ENCODE measurements at places on chromosomes 6 and 20.

DNA sequence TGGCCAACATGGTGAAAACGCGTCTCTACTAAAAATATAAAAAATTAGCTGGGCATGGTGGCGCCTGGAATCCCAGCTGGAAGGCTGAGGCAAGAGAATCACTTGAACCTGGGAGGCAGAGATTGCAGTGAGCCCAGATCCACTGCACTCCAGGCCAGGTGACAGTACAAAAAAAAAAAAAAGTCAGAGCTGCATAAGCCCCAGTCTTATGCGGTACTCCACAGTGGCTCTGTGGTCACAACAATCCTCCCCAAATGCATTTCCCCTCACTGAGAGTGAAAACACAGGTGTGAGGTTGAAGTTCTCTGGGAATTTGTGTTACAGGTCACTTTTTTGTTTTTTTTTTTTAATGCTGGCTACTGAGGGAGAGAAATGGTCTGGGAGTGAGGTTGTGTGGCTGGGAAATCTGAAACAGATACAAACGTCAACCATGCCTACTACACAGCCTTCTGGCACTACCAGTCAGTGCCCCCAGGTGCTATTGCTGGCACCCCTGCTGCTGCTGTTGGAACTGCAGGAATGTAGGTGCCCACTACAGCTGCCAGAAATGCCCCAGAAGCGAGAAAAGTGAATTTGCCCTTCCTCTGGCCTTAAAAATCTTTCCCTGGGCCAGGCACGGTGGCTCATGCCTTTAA is 5.7 kb downstream of the MRPS26 start:
- DNase-seq = no peak

GRCh38 chr20:23727016-23727415 is 23.7 kb downstream of the CST1 start:
- DNase-seq = no peak

GRCh38 chr20:62710886-62711702 is 2.5 kb downstream of the NTSR1 start:
- no peak for DNase-seq

GRCh38 chr6:149129371-149130077 is 188.0 kb upstream of the TAB2 start:
- no peak for DNase-seq

DNA sequence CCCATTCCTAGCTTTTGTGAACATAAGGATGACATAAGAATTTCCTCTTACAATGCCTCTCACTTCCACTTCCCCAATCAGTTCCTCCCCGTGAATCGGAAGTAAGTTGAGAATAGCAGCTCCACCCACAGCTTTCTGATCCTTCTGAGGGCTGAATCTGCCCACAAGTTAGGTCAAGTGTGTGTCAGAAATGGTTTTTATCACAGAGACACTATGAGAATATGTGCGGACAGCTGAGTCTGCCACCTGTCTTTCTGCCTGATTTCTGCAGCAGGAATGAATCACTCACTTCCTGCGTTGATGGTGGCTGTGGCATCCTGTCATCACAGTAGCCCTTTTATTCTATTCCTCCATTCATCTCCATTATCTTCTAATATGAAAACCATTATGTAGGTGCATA is 70.2 kb downstream of the RIN2 start:
- no peak for DNase-seq

Measured in T-helper 1 cell (primary cell).